ENCODE measurements at places on chromosomes 2 and 18.

DNA sequence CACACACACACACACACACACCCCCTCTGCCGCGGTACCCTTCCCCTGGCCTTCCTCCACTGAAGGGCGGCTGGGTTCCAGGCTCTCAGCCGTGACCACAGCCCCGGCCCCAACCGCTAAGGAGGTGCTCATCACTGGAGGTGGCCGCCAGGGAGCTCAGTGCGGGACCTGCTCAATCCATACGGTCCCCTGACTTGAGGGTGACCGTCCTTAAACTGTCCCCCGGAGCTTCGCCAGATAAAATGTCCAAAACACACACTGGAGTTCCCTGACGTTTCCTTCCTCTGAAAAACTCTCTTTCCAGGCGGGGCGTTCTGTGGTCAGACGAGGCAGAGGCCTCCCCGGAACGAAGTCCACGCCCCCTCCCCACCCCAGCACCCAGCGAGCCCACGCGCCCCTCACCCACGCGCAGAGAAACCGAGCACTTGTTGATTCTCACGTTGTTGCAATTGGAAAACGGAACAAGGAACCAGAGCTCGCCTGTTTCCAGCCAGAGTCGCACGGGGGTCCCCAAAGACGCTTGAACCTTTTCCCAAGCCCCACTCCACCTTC, 1.4 kb downstream of the MBP start:
- DNase-seq: no peak

DNA sequence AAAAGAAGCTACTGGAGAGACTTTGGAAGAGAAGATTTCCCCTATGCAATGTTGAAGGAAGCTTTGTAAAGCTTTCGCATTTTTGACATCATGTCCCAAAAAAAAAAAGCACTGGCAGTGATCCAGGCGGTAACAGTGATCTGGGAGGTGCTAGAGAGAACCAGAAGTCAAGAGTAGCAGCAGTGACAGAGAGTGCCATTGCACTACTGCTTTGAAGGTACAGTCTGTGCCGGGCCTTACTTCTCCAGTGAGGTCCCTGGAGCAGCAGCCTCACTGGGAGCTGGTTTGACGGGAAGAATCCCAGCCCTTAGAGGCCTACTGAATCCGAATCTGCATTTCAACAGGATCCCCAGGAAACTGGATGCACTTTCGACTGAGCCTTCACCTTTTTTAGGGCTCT, 50.9 kb upstream of the ATL2 start:
- no peak for DNase-seq

DNA sequence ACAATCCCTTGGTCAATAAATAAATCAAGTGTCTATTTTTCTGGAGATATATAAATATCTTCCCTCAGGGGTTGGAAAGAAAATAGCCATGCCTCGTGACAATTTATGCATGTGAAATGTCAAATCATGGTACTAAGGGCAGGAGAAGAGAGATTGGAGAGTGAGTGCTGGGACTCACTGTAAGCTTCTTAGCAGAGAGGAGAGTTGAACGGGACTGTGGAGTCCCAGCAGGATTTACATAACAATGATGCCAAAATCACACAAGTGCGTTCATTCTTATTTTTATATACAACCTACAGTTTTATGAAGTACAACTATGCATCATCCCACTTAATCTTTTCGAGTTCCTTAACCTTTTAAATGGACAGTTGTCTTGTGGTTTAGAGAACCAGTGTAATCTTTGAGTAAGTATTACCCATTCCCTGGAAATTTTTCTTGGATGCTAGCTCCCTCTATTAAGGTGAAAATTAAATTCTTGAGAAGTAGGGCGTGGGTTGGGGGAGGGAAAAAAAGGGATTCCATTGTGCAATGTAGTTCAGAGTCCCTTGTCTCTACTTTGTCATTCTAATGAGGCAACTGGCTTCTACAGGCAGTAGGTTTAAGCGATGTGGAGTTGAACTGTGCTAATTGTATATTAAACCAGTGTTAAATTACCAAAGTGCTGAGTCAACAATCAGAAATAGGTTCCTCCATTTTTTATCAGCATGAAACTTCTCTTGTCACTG, 143.6 kb upstream of the EPHA4 start:
- no peak for DNase-seq

DNA sequence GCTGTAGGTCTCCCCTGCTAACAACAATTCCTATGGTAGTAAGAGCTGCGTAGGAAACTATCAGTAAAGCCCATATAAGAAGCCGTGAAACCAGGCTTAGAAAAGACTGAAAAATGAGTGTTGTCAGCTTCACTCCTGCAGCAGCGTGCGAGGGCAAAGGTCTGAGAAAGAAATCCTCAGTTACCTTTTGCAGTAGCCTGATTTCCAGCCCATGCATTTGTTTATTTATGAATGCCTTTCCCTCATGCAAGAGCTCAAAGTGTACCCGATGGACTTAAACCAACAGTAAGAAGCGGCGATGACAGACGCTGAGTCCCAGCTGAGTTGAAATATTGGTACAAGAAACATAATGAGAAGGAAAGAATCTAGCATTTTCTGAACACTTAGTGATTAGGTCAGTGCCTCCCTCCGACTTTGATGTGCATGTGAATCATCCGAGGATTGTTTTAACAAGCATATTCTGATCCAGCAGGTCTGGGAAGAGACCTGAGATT, 15.0 kb upstream of the POLI start:
- DNase-seq: peak; percentile 41

GRCh38 chr2:109260886-109261700, 132.1 kb downstream of the SH3RF3 start:
- DNase-seq: peak; percentile 52

DNA sequence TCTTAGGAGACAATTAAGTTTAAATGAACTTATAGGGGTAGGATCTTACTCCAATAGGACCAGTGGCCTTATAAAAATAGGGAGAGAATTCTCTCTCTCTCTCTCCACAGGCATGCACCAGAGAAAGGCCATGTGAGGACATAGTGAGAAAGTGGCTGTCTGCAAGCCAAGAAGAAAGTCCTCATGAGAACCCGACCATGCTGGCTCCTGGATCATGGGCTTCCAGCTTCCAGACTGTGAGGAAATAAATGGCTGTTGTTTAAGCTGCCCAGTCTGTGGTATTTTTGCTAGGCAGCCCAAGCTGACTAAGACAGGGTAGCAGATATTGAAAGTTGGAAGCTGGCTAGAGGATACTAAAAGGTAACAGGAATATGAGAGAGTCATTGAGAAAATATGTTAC, 454.0 kb downstream of the NBAS start:
- DNase-seq: no peak

DNA sequence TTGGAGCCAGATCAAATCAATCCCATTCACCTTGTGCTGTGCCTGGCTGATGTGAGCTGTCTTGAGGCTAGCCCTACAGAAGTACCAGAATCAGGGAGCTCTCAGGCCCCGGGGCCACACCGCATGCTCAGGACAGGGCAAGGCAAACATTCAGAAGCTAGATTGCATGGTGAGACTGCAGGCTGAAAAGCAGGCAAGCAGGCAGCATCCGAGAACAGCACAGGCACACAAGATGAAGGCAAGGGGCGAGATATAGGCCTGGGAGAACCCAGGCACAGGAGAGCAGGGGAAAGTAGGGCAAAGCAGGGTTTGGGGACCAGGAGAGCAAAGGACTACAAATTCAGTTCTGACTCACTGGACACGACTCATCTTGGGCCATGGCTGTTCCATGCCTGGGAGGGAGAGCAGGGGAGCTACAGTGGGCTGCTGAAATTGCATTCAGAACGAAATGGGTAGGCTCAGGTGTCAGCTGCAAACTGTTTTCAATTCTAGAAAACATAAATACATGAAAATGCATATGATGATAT, 59.6 kb downstream of the GALNT14 start:
- DNase-seq: no peak

GRCh38 chr18:7877609-7878008, 310.5 kb downstream of the PTPRM start:
- no peak for DNase-seq

- no peak for DNase-seq
Measured at GRCh38 chr18:80249217-80250093, 2.1 kb upstream of the PARD6G start.

DNA sequence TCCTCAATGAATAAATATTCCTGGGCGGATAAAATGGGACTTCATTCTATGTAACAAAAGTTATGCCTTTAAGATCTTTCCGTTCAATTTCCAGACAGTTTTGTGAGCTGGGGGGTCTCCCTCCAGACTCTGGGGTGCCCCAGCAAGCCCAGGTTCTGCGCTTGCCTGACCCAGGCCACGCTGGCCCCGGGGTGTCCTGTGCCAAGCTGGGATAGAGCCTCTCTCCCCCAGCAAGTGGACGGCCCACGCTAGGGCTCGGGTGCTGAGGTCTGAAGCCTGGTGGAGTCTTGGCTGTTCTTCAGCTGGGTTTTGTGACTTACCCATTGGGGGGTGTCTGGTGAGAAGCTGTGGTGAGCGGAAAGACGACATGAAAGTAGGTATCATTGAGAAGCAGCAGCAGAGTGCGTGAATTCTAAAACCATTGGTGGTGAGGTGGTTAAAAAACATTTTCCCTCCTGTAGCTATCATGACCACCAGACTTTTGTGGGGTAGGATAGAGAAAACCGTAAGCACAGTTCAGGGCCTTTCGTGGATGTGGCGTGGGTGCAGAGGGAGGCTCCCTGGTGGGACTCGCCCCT, 346.8 kb downstream of the ANAPC1 start:
- no peak for DNase-seq

- no peak for DNase-seq
Measured at GRCh38 chr2:235988271-235989015, 179.7 kb downstream of the GBX2 start.

DNA sequence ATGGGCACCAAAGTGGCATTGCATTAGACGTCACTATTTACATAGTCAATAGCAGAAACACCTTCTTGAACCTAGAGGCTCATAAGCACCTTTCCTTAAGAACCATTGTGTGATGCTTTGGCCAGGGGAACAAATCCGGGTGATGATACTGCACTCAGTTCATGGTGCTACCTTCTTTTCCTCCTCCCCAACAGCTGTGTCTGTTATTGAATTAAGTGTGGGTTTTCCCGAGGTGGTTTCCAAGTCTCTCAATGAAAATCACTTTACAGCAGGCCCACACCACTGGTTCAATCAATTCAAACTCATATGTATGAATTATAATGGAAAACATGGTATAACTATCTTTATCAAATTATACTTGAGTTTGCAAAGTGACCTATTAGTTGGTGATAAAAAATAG, 9.3 kb upstream of the EFEMP1 start:
- no peak for DNase-seq

DNA sequence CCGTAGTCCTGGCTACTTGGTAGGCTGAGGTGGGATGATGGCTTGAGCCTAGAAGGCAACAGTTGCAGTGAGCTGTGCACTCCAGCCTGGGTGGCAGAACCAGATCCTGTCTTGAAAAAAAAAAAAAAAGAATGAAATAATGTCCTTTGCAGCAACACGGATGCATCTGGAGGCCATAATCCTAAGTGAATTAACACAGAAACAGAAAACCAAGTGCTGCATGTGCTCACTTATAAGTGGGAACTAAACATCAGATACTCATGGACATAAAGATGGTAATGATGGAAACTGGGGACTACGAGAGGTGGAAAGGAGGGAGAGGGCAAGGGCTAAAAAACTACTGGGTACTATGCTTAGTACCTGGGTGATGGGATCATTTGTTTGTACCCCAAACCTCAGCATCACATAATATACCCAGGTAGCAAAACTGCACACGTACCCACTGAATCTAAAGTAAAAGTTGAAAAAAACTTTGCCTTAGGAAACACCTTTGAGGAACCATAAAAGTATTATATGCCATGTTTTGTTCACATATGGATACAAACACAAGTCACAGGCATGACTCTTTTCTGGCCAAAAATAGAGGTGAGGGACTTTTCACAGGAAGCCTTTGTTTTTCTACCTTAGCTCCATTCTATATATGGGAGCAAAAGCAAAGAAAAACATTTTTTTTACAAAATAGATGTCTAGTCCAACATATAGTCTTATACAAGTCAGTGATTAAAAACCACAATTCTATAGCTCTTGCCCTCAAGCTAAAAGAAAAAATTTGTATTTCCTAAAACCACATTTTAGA, 36.6 kb downstream of the GPR155 start:
- no peak for DNase-seq

DNA sequence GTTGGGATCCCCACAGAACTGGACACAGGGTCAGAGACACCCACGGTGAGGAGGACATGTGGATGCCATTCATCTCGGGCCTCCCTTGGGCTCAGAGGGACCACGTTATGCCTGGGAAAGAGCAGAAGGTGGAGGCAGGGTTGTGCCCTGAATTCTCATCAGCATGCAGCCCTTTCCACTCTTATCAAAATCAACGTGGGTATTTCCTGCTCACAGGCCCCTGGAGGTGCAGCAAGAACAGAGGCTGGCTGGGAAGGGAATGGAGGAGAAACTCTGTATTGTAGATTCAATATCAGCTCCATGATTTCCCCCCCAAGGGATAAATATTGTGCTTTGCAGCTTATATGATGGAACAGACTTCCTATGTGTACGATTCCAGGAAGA, 90.9 kb downstream of the SETBP1 start:
- DNase-seq: no peak

DNA sequence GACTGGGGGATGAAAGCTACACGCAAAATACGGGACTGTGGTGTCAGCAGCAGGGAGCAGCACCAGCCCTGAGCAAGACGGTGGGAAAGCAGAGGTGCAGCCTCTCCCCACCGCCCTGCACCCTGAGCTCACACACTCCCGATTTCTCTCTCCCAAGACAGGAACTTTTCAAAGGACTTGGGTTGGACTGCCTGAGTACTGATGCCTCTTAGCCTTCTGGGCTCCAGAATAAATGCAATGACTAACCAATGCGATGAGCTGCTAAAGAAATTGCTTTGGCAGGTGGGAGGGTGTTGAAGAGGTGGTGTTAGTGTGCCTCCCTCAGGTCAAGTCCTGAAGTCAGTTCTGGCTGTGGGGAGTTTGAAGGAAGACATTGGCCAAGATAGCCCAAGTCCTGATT, 9.6 kb downstream of the TRIM54 start:
- DNase-seq: peak; percentile 34

GRCh38 chr2:186382932-186383331, 103.1 kb upstream of the ZC3H15 start:
- DNase-seq: no peak
